ENCODE measurements at places on chromosomes 3 and 15.

DNA sequence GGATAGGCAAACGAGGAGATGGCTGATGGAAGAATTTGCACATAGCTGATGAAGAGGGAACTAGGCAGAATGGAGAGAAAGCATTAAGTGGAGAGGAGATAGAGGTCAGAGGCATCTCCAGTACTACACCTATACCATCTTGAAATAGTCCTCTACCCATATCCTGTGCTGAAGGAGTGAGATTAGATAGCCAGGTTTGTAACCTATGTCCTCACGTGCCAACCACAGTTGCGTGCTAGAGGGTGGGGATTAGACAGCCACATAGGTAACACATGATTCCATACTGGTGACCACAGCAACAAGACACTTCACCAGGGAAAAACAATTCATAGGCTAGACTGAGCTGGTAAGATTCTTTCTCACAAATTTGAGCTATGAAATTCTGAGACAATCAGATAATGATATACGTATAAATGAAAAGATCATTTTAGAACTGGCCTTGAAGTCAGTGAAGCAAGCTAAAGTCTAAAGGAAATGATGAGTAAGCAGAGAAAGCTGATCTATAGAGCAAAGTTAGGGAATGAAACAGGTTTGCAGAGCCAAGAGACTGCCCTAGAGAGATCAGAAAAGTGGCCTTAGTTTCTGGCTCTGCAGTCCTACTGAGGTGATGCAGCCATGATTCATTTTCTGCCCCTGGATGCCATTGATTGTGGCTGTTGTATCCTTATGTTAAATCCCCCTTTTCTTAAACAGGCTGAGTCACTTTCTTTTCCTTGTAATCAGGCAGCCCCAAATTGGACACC is 17.7 kb downstream of the MYNN start:
- DNase-seq, result no peak

- no peak for DNase-seq
Measured at GRCh38 chr3:158737976-158738615, 5.8 kb upstream of the RARRES1 start.

DNA sequence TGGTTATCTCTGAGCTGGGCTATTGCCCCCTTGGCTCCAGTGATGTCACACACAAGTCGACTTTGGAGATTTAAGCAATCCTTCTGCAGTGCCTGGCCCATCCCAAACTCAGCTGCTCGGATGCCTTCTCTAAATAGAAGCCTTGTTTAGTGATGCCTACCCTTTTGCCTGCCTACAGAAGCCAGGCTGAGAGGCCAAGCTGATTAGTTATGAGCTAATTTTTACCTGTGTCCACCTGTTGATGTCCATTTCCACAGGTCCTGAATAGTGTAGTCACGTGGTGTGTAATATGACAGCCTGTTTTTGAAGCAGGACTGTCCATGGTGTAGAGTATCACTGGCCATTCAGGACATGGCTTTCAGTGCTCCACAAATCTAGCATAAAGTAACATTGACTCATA is 45.5 kb downstream of the SSUH2 start:
- no peak for DNase-seq

DNA sequence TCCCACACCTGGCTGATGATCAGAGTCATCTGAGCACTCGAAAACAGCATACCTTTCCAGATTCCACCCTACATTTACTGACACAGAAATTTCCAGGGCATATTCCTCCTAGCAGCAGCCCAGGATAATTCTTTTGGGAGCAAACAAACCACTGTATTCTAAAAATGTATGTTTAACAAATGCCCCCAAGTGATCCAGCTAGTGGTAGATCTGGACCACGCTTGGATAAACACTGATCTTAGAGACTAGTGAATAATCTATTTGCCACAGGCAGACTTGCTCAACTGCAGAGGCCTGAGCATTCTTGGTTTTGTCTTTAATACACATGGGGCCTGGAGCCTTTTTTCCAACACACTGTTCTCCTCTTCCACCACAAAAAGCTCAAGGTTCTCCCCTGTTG is 89.6 kb downstream of the TM4SF4 start:
- DNase-seq, result no peak

GRCh38 chr15:31062310-31062847 is 39.1 kb downstream of the TRPM1 start:
- no peak for DNase-seq

DNA sequence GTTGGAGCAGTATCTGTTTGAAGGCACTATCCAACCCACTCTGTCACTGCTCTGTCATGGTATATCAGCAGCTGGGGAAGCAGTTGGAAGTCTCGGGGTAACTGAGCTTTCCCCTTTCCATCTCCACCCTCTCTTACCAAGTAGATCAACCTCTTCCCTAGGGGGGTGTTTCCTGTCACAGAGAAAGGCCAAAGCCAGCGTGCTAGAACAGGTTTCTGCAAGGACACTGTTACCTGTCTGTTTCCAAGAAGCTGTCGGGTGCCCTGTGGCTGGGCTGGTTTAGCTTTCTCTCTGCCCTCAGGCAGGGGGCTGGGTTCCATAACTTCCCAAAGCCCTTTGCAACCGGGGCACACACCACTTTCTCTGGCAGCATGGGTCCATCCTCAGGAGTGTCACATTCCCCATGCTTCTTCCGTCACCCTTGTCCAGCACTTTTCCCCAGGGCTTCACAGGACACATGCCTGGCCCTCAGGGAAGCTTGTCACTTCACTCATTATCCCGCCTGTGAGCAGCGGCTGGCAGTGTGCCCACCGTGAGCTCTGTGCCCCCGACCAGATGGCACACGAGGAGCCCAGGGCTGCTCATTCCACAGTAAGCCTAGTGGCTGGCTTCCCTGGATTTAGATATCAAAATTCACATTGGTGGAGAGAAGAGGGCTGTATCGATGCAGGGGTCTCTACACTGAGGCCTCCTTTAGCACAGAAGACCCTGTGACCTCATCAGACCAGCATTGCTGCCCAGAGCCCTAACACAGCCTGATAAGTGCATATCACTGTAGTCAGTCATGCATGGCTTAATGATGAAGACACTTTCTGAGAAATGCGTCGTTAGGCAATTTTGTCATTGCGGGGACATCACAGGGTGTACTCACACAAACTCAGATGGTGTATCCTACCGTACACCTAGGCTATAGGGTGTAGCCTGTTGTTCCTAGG is 205.8 kb downstream of the SLCO3A1 start:
- no peak for DNase-seq

GRCh38 chr15:61668444-61668843 is 391.8 kb downstream of the VPS13C start:
- DNase-seq, result no peak

- no peak for DNase-seq
Measured at GRCh38 chr15:41881920-41882688, 11.7 kb downstream of the SPTBN5 start.

DNA sequence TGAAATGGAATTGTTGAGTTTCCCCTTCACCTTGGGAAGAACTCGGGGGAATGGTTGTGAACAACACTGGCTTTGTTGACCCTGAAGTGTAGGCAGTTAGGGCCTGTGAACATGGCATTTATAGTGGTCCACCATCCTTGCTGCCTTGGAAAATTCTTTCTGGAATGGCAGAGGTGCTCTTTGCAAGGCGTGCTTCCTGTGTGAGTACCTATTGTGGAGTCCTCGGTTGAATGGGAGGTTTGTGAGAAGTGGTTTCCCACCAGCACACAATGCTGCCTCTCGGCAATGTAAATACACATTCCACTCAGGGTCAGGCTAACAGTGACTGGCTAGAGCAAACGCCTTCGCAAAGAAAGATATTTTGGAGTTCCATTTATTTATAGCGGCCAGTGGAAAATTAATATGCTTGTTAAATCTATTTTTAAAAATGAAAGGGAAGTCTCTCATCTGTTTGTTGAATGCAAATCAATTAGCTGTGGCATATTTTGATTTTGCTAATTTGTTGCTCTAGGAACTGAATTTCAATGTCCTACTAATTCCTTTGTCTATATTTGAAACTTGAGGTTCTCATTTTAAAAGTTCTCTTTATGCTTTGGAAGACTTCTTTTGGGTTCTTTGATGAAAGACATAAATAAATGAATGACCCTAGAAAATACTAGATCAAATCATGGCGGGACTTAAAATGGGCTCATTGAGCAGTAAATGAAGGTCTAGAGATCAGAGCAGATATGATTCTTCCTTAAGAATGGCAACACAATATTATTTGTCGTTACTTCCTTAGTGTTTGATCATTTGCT is 59.5 kb downstream of the FNDC3B start:
- no peak for DNase-seq

GRCh38 chr15:83092309-83092976 is 15.0 kb upstream of the TM6SF1 start:
- DNase-seq, result no peak

- no peak for DNase-seq
Measured at GRCh38 chr3:149235599-149236424, 14.2 kb upstream of the CP start.

- no peak for DNase-seq
Measured at GRCh38 chr15:67157521-67158252, 92.3 kb downstream of the SMAD3 start.

GRCh38 chr3:13657660-13658435 is 108.9 kb downstream of the FBLN2 start:
- DNase-seq, result peak; percentile 43

GRCh38 chr3:69368129-69368741 is 17.7 kb downstream of the FRMD4B start:
- DNase-seq, result no peak

DNA sequence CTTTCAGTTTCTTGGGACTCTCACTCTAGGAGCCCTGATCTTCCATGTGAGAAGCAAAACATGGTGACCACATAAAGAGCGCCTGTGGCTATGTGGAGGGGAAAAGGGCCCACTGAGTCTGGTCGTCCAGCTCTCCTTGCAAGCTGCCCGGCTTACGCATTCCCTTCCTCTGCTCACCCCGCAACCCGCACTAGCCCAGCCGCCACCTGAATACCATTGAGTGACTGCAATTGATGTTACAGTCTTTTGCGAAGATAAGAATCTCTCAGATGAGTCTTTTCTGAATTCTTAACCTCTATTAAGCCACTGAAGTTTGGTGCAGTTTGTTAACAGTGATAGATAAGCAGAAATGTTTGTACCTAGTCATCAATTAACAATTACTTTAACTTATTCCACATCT is 589.0 kb upstream of the DPPA4 start:
- DNase-seq, result no peak

DNA sequence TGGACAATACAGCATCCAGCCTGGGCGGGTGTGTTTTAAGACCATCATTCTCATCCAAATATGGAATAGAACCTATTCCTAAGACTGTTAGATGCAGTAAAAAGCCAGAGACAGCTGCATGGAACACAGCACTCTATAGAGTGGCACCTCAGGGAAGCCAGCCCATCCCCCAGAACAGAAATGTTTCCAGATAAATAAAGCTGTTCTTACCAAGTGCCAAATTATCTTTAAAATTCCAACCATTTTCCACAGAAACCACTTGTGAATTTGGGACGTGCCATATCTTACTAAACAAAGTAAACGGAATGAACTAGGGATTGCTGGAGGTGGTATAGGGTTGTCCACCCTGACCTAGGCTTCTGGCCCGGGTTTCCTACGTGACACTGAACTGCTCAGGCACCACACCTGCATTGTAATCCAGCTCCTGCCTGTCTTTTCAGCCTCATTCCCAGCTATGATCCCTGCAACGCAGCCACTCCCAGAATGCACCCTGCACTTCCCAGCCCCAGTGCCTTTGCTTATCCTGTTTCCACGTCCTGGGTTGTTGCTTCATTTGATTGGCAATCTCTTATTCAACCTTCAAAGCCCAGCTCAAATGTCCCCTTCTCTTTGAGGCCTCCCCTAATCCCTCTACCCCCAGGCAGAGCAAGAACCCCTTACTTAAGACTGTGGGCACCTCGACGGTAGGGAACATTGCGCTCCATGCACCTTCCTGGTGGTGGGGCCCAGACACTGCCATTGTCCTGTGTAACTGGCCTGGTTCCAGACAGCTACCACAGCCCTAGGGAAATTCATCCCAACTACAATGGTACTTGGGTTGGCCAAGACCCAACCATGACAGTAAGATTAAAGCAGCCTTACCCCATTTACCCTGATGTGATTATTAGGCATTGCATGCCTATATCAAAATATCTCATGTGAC is 100.2 kb downstream of the IQSEC1 start:
- no peak for DNase-seq

- DNase-seq, result no peak
Measured at GRCh38 chr15:65377105-65377975, 462 bp downstream of the IGDCC3 start.

DNA sequence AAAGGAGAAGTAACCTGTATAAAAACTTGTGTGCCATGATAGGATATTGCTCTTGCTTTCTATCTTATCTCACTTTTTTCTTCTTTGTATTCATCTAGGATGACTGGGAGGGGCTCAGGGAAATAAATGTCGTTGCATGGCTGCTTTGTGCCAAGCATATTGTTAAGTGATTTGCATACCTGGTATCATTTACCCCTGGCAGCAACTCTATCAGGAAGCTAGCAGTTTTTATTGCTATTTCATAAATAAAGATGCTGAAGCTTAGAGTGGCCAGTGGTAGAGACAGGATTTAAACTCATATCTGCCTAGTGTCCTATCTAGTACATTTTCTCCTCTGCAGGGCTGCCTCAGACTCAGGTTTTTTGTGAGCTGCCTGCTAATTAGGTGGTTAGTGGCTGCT is 253.3 kb downstream of the PTPRG start:
- no peak for DNase-seq

DNA sequence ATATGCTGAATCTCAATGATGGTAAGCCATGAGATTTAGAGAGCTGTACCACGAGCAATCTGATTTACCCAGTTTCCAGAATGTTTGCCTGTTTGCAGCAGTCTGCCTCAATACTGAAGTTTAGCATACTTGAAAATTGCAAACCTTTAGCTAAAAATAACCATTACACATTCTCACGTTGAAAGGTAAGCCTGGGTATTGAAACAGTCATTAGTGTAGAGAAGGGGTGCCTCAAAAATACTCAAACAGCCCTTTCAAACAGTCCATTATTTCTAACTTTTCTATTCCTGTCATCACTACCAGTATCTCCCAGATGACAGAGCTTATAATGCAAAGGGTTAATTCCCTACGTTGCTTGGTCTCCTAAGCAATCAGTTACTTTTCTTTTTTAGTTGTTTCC is 111.8 kb upstream of the MBNL1 start:
- no peak for DNase-seq

DNA sequence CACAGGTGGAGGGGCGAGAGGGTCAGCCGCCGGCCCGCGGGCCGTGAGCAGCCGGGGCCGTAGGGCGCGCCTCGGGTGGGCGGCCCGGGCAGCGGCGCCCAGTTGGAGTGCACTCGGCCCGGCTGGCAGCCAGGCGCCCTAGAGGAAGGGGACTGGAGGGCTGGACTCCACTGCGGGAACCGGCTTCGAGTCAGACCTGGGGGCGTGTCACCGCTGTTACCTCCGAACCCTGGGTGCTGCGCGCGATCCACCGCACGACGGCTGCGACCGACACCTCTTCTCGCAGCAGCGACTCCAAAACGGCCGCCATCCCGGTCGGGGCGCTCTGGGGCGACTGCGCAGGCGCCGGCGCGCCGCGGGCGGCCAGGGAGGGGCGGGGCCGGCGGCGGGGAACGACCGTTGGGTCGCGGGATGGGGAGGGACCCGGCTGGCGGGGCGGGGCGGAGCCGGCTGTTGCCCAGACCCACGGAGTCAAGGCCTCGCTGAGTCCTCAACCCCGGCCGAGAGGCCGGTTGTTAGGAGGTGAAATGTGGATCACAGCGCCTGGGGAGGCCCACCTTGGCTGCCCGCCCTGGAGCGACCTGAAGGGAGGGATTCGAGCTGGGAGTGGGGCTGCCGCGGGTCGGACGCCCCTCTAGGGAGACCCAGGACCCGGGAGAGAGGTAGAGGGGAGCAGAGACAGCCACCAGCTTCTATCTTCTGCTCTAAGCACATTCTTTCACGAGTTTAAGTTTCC is at the start of gene CDAN1:
TSS of gene CDAN1 (minus strand) at position 336 of the 736 bp plus-strand sequence. CDS start at position 310, 26 bp downstream.
- peak; percentile 91 for DNase-seq

All from stimulated activated CD4-positive, alpha-beta T cell treated with anti-CD3 and anti-CD28 coated beads, Interleukin-12 subunit alpha, Interleukin-12 subunit beta, amount 100 ng/mL, for 24 hours (primary cell).